ENCODE measurements at places on chromosomes 3 and 15.

DNA sequence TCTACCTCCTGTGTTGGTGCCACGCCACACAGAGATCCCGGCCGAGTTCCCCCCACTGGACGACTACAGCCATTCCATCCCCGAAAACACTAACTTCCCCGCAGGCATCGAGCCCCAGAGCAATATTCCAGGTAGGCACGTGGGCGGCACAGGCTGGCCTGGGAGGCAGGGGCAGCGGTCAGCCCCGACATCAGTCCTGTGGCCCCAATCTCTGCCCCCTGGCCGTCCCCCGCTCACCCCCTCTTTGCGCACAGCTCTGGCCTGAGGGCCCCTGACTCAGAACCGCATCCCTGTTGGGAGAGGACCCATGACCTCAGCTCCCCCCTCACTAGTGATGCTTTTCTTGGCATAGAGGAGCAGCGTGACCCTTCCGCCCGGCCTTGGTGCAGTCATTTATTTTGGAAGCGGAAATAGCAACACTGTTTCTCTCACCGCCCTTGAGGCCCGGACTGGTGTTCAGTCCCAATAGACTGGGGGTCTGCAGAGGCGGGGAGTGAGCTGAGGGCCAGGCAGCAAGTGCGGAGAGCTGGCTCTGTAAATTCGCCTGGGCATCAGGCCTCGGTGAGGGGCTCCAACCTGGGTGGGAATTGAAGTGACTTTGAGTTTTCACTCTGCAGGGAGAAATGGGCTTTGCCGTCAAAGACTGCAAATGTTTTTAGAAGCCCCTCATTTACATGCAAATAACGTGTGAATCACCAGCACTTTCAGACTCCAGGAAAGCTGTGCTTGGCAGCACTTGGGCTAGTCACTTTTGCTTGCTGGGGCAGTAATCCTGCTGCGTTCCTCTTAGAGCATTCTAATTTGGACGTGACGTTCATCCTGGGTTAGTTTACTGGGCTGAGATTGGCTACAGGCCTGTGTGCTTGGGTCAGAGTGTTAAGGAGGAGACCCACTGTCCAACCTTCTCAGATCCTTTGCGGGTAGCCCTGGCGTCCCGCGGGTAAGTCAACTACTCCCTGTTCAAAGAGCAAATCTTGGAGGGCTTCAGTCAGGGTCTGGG lies 88.9 kb downstream of the AAGAB start:
- no peak for DNase-seq

GRCh38 chr15:91219206-91219605 lies 119.1 kb downstream of the SV2B start:
- DNase-seq: no peak

DNA sequence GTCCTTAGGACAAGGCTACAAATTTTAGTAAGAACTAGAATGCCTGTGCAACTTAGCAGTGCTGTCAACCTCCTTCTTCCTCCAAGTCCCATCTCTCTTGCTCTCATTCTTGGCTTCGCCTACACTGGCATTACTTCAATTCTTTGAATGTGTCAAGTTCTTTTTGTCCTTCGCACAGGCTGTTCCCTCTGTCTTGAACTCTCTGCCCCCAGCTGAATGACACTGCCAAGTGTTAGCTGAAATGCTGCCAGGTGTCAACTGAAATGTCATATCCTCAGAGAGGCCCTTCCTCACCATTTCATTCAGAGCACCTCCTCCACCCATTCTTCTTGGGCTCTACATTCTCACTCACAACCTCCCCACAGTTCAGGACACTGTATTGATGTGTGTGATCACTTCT lies 48.8 kb upstream of the PSMD6 start:
- no peak for DNase-seq

- DNase-seq: no peak
Measured at GRCh38 chr3:167203062-167203461, 177.0 kb downstream of the ZBBX start.

GRCh38 chr3:25151281-25151902 lies 276.7 kb upstream of the RARB start:
- DNase-seq: no peak
